ENCODE measurements at places on chromosomes 13 and 19.
A peak's percentile ranks its signal among the peaks of the same experiment; 100 is the strongest.

DNA sequence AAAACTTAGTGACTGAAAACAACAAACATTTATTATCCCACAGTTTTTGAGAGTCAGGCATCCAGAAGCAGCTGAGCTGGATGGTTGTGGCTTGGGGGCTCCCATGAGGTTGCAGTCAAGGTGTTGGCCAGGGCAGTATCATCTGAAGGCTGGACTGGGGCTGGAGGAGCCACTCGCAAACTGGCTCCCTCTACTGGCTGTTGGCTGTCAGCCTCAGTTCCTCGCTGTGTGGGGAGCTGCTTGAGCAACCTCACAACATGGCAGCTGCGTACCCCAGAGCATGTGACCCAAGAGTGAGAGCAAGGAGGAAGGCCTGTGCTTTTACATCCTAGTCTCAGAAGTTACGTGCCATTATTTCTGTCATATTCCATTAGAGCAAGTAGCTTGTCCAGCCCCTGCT is 9.7 kb downstream of the YJU2 start:
- no peak for DNase-seq

GRCh38 chr13:75226733-75227435 is 255.1 kb downstream of the TBC1D4 start:
- DNase-seq = no peak

GRCh38 chr19:2375353-2376121 is 15.5 kb downstream of the TMPRSS9 start:
- DNase-seq = no peak

GRCh38 chr19:20385061-20385460 is 180.5 kb downstream of the ZNF737 start:
- no peak for DNase-seq

GRCh38 chr13:112854321-112854720 is 114.7 kb upstream of the MCF2L start:
- DNase-seq = no peak

DNA sequence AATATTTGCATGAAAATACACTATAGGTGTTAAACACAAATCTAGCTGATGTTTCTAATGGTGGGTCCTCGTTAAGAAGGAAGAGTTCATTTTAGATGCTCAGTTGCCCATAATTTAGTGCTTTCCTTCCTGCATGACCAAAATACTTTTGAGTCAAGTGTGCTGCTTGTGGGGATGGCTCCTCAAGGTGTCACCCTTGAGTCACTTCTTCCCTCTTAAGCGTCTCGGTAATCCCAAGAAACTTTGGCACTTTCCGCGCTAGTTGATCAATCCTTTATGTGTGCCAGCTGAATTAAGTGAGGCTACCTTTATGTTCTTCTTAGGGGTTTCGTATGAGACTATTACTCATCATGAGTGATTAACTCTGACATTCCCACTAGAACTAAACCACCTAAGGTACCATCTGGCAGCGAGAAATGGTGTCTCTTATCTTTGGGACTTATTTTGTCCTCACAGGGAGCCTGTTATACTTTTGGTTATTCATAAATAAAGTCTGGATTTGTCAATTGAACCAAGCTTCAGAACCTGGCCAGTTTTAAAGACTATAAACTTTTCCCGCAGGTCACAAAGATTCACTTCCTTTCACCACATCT is 106.8 kb downstream of the NHLRC3 start:
- DNase-seq = no peak

GRCh38 chr19:739998-740715 is 10.8 kb upstream of the MISP start:
- no peak for DNase-seq

DNA sequence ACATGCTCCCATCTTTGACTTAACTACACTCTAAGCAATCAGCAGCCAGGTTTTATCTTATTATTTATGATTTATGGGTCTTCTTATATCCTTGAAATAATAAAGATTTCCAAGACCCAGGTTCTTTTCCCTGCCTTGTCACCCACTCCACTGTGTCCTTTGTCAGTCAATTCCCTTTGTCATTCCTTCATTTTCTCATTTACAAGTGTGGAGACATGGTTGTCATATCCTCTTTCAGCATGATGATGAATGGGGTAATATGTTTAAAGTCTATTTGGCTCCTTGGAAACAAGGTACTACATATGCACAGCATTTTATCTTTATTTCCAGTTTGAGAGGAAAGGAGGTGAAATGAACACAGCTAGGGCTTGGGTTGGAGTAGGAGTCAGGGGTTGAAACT is 521.8 kb downstream of the LMO7 start:
- DNase-seq = no peak

DNA sequence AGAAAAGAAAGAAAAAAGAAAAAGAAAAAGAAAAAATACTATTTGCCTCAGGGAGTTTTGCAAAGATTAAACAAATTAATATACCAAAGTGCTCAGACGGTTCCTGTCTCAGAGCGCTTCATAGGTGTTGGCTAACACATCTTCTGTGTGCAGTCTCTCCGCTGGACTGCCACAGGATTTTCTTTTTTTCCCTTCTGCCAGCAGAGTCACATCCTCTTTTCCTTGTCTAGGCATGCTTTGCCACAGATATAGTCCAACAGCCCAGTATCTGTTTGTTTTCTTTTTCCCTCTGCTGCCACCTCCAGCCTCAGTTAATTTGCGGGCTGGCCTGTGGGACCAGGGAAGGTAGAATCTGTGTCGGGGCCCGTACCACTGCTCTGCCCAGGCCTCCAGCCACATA is 3.4 kb upstream of the URAD start:
- DNase-seq = no peak

DNA sequence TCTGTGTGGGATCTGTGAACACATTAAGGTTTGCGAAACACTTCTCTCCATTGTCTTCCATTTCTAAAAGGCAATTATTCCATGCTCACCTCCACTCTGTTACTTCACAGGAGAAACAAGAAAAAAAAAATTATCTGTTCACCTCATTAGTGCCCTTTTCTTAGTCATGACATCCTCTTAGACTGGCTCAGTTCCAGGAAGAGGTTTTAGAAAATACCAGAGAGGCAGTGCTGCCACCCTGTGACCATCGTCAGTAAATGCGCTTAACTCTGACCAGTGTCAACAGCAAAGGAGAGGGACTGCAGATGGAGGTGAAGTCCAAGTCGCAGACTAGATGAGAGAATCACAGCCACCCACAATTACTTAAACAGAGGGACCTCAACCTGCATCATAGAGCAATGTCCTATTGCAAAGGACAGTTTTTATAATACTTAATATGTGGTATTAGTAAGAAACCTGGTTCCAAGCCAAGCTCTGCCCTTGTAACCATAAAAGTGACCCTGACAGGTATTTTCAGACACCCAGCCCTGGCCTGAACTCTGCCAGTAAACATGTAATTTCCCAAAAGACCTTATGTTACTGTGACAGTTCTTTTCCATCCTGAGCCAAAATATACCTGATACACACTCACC is 19.4 kb downstream of the CEACAM21 start:
- peak; percentile 44 for DNase-seq

DNA sequence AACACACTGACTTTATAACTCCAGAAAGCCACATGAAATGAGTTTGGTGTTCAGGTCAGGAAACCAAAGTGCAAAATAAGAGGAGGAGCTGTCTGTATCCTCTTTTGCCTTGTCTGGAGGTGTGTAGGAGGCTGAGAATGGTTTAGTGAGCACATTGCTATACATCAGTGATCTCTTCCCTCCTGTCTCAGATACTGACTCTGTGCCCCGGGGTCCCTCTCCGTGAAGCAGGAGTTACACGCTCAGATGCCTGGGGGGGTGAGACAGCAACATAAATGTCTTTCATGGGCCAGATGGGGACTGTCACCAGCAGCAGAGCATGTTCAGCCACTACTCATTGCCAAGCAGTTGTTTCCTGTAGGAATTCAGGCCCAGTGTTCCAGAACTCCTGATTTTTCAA is 285.4 kb downstream of the ATP8A2 start:
- no peak for DNase-seq

- no peak for DNase-seq
Observed at GRCh38 chr19:18735324-18735723, 51.8 kb downstream of the CRTC1 start.

GRCh38 chr13:112688560-112689302 is 1.1 kb upstream of the ATP11A start:
- DNase-seq = no peak

GRCh38 chr13:30212256-30212655 is 95.1 kb downstream of the KATNAL1 start:
- no peak for DNase-seq

GRCh38 chr13:105541565-105541964 is 993.9 kb downstream of the EFNB2 start:
- no peak for DNase-seq

DNA sequence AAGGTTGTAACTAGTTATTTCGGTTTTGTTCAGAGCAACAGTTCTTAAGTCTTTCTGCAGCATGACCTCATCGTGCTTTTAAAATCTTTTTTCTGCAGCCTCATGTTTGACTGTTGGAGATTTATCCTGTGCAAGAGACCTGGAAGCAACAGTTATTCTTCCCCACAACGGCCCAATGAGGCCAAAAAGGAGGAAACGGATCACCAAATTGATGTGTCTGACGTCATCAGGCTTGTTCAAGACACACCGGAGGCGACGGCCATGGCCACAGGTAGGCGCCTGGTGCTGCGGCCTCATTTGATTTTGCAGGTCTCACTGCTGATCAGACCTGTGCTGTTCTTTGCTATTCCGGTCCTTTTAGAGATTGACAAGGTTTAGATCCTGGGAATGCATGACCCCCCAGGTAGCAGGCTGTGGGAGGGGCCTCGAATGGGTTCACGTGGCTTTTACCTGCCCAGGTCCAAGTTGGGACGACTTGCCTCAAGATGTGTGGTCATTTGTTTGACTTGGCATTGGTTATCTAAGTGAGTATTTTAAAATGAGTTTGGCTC is 66.8 kb upstream of the MCF2L start:
- DNase-seq = no peak

DNA sequence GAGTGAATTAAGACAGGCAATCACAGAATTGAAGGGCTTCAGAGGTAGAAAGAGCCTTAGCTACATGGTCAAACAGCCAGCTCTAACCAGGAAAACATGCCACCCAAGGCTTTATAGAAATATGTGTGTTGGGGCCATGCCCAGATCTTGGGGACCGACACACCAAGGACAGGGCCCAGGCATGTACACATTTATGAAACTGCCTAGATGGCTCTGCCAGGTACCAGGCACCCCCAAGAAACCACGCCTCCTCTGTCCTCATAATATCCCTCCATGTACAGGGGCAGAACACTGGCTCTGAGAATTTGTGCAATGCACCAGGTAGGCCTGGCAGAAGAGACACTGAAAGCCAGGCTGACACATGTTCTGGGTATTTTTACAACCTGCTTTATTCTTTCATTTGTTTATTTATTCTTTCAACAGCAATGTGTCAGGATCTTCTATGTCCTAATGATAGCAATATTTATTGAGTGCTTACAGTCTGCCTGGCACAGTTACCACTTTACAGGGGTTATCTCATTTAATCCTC is 137.9 kb upstream of the LSM14A start:
- no peak for DNase-seq

DNA sequence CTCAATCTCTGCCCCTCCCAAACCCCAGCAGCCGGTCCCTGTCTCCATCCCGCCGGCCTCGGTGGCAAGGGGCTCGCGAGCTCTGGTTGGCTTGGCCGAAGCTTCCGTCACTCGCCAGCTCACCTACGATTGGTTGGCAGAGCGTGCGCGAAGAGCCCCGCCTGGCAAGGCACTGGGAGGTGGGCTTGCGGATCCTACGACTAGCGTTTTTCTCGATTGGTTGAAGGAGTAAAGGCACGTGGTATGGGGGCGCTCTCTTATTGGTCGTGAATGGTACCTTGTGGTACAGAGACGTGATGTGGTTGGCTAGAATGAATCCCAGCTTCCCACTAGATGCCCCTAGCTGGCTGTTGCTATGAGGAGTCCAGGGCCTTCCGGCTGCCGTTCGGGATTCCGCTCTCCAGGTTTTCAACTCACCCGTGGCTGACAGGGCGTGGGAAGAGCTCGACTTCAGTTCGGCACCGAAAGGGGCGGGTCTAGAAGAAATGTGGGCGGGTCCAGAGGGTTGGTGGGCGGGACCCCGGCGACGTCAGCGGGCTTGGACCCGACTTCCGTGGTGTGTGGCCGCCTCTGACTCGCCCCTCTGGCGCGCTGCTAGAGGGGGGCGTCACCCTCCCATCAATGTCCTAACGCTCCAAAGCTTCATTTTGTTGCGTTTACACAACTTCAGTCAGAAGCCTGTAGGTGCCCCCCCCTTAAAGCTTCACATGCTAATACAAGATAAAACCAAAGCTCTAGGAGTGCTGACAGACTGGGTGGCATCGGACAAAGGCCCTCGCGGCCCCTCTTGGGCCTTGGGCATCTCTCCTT is 847 bp upstream of the RAP2A start:
- DNase-seq = peak; percentile 98

- no peak for DNase-seq
Observed at GRCh38 chr19:54017261-54017660, 25.8 kb downstream of the CACNG6 start.

GRCh38 chr13:110455444-110455843 is 106.1 kb downstream of the RAB20 start:
- DNase-seq = no peak

GRCh38 chr13:33340631-33341030 is 55.1 kb upstream of the STARD13 start:
- no peak for DNase-seq

DNA sequence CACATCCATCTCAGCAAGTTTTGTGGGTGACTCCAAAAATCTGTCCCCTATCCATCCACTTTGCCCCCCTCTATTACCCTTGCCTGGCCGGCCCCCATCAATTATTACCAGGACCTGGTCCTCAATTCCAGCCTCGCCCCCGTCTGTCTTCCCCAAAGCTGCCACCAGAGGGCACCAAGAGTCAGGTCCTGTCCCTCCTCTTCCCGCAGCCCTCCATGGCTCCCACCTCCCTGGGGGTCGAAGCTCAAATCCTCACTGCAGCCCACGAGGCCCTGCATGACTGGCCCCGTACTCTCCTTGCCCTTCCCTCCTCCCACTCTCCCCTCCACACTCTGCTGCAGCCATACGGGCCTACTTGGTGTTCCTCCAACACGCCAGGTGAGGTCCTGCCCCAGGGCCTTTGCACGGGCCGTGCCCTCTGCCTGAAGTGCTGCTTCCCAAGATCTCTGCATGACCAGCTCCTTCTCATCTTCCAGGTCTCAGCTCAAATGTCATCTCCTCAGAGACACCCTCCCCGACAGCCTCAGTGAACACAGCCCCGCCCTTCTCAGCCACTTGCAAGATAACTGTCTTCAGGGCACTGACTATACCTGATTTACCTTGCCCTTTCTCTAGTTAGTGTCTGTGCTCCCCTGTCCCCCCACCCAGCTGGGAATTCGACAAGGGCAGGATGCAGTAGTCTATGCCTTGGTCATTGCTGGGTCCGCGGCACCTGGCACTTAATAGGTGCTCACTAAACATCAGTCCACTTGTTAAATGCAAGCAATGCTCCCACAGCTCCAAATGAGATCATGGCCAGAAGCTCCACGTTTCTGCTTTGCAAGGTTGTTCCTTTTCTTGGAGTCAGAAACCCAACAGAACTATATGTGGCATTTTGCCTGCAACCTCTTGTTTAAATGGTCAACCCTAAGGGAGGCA is 16.8 kb upstream of the SEMA6B start:
- DNase-seq = peak; percentile 52

DNA sequence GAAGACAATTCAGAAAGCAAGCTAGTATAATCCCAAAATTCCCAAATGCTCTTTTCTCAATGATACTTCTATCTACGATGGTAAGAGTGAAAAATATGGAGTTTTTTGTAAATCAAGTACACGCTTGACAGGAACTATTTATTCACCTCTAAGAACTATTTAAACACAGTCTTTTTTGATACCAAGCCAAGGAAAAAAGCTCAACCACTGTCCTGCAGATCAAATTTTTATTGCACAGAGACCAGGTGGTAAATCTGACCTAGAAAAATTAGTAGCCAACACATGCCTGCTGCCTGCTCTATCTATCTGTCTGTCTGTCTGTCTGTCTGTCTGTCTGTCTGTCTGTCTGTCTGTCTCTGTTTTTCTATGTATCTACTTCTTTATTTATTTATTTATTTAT is 292.2 kb downstream of the MZT1 start:
- no peak for DNase-seq
